ENCODE measurements at places on chromosomes 1 and 21.

DNA sequence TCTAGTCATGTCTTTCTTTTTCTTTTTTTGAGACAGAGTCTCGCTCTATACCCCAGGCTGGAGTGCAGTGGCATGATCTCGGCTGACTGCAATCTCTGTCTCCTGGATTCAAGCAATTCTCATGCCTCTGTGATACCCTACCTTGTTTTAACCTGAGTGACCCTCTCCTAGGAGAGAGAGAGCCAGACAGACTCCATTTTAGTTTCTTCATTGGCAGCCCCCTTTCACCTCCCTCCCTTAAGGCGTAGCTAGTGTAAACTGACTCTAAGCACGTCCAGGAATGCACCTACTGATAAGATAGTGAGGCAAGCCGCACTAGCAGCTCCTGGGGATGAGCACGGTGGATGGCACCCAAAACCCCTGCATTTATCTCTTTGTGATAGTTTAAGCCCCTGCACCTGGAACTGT lies 5.2 kb upstream of the PKNOX1 start:
- DNase-seq, result no peak

- no peak for DNase-seq
Measured at GRCh38 chr1:206495011-206495461, 12.3 kb upstream of the RASSF5 start.

GRCh38 chr1:207818971-207819451 lies 67.2 kb downstream of the CD46 start:
- no peak for DNase-seq

GRCh38 chr1:181430015-181430885 lies 53.1 kb upstream of the CACNA1E start:
- no peak for DNase-seq

GRCh38 chr1:175470591-175470990 lies 272.8 kb downstream of the TNR start:
- DNase-seq, result no peak

Data from stimulated activated CD4-positive, alpha-beta T cell treated with anti-CD3 and anti-CD28 coated beads, TNF-alpha, amount 100 ng/mL, for 1 hour (primary cell).